RWPE1 (cell line): ENCODE measurements at places on chromosomes 2 and 18.

DNA sequence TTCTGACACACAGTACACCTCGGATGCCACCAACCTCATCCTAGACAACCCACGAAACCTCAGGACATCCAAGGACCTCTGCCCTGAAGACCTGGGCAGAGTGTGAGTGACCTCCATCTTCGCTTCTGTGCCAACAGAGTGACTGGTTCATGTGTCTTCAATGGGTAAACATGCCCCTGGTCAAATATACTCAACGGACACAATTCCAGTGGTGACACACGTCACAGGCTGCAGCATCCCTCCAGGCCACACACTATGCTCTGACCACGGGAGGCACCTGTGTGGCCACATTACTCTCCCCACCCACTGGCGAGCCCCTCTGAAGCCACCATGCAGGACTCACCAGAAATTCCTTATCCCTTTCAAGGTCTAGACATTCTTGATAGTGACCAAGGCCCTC is 85.2 kb downstream of the GALR1 start:
- no peak for DNase-seq

DNA sequence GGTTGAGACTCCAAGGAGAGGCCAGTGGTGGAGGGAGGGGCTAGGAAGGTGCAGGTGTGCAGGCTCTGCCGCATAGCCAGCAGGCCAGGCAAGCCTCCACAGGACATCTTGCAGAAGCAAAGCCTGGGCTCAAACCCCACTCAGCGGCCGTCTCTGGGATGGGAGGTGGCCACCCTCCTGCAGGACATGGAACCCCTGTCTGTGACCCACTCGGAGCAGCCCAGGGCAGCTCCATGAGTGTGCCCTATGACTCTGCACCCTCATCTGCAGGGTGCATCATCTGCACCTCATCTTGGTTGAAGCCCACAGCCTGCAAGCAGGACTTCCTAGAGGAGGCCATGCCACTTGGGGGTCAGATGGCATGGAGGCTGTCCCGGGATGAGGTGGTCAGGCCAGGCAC is 46.3 kb downstream of the GPC1 start:
- no peak for DNase-seq

- DNase-seq: no peak
Observed at GRCh38 chr2:16552202-16552601, 113.4 kb downstream of the CYRIA start.

- no peak for DNase-seq
Observed at GRCh38 chr18:23059541-23060465, 75.5 kb upstream of the CABLES1 start.

DNA sequence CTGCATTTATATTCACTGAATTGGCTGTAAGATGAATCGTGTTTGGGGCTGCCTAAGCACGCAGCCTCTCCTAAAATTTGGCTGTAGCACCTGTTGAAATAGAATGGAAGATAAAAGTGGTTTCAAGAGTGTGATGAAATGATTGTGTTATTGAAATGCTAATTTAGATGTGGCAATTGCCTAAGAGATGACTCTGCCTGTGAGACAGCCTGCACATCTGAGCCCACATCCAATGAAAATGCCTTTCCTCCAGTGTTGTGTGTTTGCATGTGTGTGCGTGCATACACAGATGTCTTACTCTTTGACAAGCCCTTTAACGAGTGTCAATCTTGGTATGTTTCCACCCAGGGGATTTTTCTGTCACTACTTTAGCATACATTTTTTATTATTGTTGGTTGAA is 346.9 kb downstream of the MEIS1 start:
- no peak for DNase-seq
